ENCODE measurements at places on chromosomes 7 and 10.

GRCh38 chr7:7330997-7331396 is 148.7 kb downstream of the C1GALT1 start:
- no peak for DNase-seq

- DNase-seq: peak; percentile 41
These were observed 975 bp downstream of the GLCCI1 start for GRCh38 chr7:7969306-7970236.

- peak; percentile 14 for DNase-seq
These were observed 11.6 kb downstream of the HBP1 start for GRCh38 chr7:107180378-107180777.

GRCh38 chr7:24879291-24879690 is 100.7 kb downstream of the OSBPL3 start:
- no peak for DNase-seq

- DNase-seq: no peak
These were observed 97.6 kb upstream of the ZNF438 start for GRCh38 chr10:31129271-31129670.

- DNase-seq: no peak
These were observed 7.0 kb downstream of the LZTS2 start for GRCh38 chr10:101006593-101007098.

- DNase-seq: no peak
These were observed 17.2 kb downstream of the EBF3 start for GRCh38 chr10:129946859-129947258.

Data from activated CD4-positive, alpha-beta T cell treated with anti-CD3 and anti-CD28 coated beads, Interleukin-10, Interleukin-2, amounts not matched to agents 100 ng/mL and 50 ng/mL, durations not matched to agents 16 hours and 8 hours (primary cell).